ENCODE measurements at places on chromosomes 5 and 9. TPM values are rescaled to one million over a fixed set of nuclear protein-coding genes. Genes with fewer than 3 reads are reported as not detected.

The SHLD3 gene
- total RNA-seq, result 4.3 TPM

The GAS1 gene
- 0.25 TPM for total RNA-seq

The IFNA21 gene
- not detected for total RNA-seq

The NR2F1-AS1 gene
- total RNA-seq, result not detected

The AGTPBP1 gene
- 39.3 TPM for total RNA-seq

The LCN15 gene
- not detected for total RNA-seq

The RNF180 gene
- total RNA-seq, result not detected

- H3K36me3 ChIP-seq, result peaks cover 54% of the 10 kb centered on the region
- H3K4me3 ChIP-seq, result peak overlapping the region; percentile 84
- H3K27me3 ChIP-seq, result no peaks in the 10 kb centered on the region
- peak overlapping the region; percentile 97 for H3K27ac ChIP-seq
- peaks cover 51% of the 10 kb centered on the region for H3K4me1 ChIP-seq
Measured at GRCh38 chr9:127451608-127451857, 223 bp downstream of the LRSAM1 start.

GRCh38 chr9:14417237-14417636 is 103.3 kb upstream of the NFIB start:
- H3K36me3 ChIP-seq, result no peaks in the 10 kb centered on the region
- H3K27ac ChIP-seq, result no peak overlapping the region
- DNase-seq, result no peak

- no peak overlapping the region for H3K27ac ChIP-seq
- DNase-seq, result no peak
- no peaks in the 10 kb centered on the region for H3K4me1 ChIP-seq
- H3K4me3 ChIP-seq, result no peak overlapping the region
Measured at GRCh38 chr5:154568589-154568988, 90.6 kb upstream of the HAND1 start.

- H3K36me3 ChIP-seq, result no peaks in the 10 kb centered on the region
- peaks cover 20% of the 10 kb centered on the region for H3K4me1 ChIP-seq
- no peak overlapping the region for H3K4me3 ChIP-seq
- peaks cover 42% of the 10 kb centered on the region for H3K27me3 ChIP-seq
Measured at GRCh38 chr5:1010181-1010510, 1.5 kb downstream of the NKD2 start.

DNA sequence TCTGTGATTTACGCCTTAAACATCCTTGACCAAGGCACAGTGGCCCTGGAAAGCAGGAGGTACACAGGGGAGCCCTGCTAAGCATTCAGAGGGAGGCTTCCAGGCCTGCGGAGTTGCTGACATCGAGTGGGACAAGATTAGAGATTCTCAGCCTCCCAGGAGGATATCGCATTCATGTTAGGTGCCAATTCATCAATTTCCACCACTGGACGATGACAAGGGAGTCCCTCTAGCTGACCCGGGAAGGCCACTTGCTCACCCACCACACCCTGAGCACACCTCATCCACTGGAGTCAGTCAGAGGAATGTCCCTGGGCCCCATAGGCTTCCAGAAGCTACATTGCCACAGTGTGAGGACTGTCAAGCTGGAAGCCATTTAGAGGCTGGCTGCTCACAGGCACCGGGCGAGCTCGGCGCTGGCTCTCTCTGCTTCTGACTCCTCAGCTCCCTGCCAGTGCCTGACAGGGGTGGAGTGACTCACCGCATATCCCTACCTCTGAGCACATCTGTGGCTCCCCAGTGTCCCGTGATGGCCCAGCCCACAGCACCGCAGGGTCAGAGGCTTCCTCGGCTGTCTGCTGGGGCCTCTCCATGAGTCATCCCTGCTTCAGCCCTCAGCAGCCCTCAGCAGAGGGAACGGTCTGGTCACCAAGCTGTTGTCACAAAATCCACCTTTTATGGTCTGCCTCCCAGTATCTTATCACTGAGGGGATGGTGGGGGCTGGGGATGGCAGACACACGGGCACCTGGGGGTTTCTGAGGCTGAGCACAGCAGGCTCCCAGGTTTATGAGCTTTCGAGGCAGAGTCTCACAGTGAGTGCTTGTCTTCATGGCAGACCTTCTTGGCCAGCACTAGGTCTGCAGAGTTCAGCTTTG is 117.5 kb downstream of the ZNF608 start:
- no peak overlapping the region for H3K27ac ChIP-seq
- no peaks in the 10 kb centered on the region for H3K36me3 ChIP-seq
- H3K27me3 ChIP-seq, result no peaks in the 10 kb centered on the region
- no peak overlapping the region for H3K4me3 ChIP-seq
- no peaks in the 10 kb centered on the region for H3K4me1 ChIP-seq
- DNase-seq, result no peak

DNA sequence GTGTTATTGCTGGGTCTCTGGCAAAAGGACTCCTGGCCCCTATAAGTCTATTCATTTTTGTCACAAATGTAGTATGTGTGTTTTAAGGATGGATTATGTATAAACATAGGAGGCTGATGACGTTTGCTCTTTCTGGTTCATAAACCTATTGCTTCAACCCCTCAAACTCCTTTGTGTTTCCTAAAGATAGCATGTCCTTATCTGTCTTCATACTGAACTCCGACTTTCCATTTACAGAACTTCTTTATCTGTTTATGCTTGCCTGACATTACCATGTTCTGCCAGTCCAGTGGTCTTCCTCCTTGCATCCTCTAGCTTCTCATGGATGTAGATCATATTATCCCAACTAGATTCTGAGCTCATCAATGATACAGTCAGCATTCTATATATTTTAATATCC is 46.1 kb downstream of the ARHGEF28 start:
- H3K36me3 ChIP-seq, result no peaks in the 10 kb centered on the region
- H3K4me3 ChIP-seq, result no peak overlapping the region
- DNase-seq, result no peak
- peaks cover 19% of the 10 kb centered on the region for H3K27me3 ChIP-seq
- no peak overlapping the region for H3K27ac ChIP-seq
- H3K4me1 ChIP-seq, result no peaks in the 10 kb centered on the region

DNA sequence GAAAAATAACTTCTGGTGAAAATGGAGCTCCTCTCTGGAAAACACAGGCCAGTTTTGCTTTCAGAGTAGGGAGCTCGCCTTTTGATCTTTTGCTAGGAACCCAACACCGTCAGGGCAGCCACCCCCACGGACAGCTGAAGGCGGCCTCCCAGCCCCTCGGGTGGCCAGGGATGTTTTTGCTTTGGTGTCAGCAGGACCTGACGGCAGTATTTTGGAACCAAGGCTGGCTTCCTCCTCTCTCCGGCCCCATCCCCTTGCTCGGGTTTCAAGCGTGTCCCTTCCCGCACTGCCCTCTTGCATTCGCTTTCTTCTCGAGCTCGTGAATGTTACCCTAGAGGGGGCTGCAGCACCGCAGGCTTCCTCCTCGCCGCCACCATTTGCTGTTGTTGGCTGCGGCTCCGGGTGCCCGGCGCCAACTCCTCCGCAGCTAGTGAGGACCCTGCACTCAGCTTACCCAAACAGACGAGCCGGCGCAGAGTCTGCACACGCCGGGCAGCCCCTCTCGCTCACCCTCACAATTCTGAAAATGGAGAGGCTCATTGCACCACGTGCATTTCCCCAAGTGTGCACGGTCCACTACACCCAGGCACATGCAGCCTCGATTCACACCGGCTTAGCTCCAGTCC is 35.5 kb upstream of the ADAMTSL1 start:
- H3K36me3 ChIP-seq, result no peaks in the 10 kb centered on the region
- no peak for DNase-seq
- peaks cover 18% of the 10 kb centered on the region for H3K27me3 ChIP-seq

DNA sequence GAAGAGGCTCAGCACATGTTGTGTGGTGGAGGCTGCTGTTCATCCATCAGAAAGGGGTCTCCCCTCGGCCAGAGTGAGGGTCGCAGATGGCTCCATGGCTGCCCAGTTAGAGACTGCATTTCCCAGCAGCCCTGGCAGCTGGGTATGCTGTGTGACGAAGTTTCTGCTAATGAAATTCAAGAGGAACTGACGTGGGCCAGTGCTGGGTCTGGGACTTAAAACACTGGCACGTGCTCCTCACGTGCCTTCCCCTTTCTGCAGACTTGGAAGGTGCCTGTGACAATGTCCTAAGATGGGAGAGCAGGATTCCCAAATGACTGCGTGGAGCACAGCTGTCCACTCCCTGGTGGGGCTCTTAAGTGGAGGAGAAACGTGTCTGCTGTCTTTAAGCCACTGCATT is 114.5 kb upstream of the RAPGEF1 start:
- no peaks in the 10 kb centered on the region for H3K36me3 ChIP-seq
- H3K4me1 ChIP-seq, result peaks cover 13% of the 10 kb centered on the region
- H3K4me3 ChIP-seq, result no peak overlapping the region
- DNase-seq, result no peak
- peaks cover 2% of the 10 kb centered on the region for H3K27me3 ChIP-seq
- H3K27ac ChIP-seq, result no peak overlapping the region

- H3K36me3 ChIP-seq, result no peaks in the 10 kb centered on the region
- H3K27me3 ChIP-seq, result no peaks in the 10 kb centered on the region
- DNase-seq, result no peak
- peaks cover 34% of the 10 kb centered on the region for H3K4me1 ChIP-seq
Measured at GRCh38 chr5:143101725-143102386, 301.6 kb downstream of the NR3C1 start.

GRCh38 chr5:56321236-56321881 is 88.2 kb upstream of the ANKRD55 start:
- no peak for DNase-seq
- H3K4me1 ChIP-seq, result peaks cover 48% of the 10 kb centered on the region
- H3K36me3 ChIP-seq, result no peaks in the 10 kb centered on the region
- H3K4me3 ChIP-seq, result no peak overlapping the region
- no peak overlapping the region for H3K27ac ChIP-seq
- H3K27me3 ChIP-seq, result no peaks in the 10 kb centered on the region

GRCh38 chr9:137293094-137293481 is 9.0 kb downstream of the NRARP start:
- DNase-seq, result no peak
- no peaks in the 10 kb centered on the region for H3K36me3 ChIP-seq
- no peak overlapping the region for H3K27ac ChIP-seq
